ENCODE measurements at places on chromosomes 6 and 20.

DNA sequence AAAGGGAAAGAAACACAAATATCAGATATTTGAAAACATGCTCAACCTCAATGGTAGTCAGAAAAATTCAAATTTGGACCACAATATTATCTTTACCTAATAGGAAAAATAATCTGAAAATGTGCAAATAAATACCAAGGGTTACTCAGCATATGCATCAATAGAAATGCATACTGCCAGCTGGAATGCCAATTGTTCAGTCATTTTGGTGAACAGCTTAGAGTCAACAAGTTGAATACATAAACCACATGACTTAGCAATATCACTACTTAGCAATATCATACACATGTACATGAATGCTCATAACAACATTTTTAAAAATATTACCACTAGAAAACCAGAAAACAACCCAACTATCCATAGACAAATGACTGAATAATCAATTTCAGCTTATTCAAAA, 212.7 kb downstream of the PTPRK start:
- no peak for DNase-seq

GRCh38 chr6:4612636-4613171, 163.5 kb upstream of the CDYL start:
- DNase-seq: no peak

GRCh38 chr6:44800784-44801592, 413.5 kb downstream of the CDC5L start:
- no peak for DNase-seq

DNA sequence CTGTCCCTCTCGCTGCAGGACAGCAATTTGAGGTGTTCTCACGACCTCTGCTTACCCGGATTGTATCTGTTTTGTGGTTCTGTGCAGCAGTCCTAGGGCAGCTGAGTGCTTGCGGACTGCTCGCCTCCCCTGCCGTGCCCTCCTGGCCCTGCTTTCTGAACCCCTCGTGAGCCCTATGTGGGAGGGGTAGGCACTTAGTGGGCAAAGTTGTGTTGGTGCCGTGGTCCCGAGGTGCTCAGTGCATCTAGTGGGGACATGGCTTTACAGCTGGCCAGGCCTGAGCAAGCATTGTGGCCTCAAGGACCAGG, 5.2 kb downstream of the TMEM181 start:
- no peak for DNase-seq

DNA sequence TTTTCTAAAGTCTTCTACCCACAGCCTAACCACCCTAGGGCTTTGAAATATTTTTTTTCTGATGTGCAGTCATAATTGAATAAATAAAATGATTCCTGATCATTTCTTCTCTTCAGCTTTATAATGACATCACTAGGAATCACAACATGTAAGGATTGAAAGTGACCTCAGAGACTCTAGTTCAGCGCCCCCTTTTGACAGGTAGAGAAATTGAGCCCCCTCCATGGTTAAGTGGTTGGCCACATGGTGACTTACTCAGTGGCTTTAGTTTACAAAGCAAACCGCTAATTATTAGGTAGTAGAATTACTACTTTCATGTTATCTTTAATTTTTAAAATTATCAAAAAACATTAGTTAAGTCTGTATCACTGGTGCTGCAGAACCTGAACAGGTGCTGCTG, 13.3 kb upstream of the SLC2A12 start:
- peak; percentile 49 for DNase-seq

DNA sequence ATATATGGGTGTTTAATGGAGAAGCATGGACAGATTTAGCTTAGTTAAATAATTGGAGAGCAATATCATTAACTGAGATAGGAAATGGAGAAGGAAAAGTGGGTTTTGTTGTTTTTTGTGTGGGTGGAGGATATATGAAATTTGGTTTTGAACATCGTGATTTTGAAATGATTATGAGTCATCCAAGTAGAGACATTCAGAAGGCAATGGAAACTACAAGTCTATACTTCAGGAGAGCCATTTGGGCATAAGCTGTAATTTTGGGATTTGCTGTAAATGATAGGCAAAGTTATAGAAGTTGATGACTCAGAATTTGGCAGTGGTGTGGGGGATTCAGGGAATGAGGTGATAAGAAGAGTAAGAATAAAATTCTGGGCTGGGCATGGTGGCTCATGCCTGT, 27.4 kb upstream of the FAM135A start:
- peak; percentile 76 for DNase-seq

DNA sequence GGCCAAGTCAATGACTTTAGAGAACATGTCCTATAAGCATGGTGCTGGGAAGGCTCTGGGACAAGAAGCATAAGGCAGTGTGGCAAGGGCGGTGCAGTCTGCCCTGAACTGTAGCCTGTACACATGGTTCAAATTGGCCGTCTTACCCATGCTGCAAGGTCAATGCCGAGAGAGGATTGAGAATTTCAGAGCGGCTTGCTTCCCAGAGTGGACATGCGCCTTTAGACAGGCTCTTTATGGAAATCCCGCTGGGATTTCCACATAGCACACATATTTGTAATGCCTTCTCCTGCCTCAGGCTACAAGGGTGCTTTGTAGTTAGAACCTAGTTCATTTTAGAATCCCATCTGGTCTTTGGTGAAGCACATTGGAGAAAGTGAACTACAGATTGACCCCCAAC, 36.1 kb upstream of the CEP162 start:
- DNase-seq: peak; percentile 34

DNA sequence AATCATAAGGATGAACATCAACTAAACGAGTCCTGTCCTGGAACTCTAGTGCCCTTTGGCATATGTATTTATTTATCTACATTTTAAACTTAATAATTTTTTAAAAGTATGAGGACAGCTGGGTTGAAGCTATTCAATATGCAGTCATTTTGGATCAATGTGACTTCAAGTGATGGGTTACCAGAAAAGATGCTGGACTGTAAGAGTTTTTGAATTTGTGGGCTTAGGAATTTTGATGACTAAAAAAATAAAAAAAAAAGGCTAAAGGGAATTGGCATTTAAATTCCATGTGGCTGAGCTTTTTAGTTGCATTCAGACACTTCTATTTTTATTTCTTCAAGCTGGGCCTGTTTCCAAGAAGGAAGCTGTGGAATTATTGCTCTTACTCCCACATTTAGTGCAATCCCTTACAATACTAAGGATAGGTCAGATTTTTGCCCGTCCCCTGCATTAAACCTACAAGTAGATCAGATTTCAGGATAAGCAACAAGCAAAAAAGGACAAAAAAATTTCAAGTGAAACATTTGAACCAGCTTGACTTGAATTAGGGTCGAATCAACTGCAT, 704.2 kb upstream of the CITED2 start:
- DNase-seq: peak; percentile 71

DNA sequence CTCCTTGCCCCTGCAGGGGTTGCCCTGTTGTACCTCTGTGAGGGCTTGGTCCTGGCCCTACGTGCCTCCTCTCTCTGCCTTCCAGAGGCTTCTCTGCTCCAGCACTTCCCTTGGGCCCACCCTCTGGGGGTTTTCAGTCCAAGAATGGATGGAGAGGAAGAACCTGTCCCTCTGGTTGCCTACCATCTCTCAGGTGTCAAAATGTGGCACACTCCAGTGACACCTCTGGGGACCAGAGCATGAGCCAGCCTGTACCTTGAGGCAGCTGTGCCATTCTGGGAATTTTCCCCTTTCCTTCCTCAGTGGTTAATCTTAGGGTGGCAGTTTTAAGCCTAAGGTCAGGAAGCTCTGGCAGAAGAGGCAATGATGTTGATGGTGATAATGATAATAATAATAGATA, 115.2 kb upstream of the ARMC2 start:
- DNase-seq: no peak

DNA sequence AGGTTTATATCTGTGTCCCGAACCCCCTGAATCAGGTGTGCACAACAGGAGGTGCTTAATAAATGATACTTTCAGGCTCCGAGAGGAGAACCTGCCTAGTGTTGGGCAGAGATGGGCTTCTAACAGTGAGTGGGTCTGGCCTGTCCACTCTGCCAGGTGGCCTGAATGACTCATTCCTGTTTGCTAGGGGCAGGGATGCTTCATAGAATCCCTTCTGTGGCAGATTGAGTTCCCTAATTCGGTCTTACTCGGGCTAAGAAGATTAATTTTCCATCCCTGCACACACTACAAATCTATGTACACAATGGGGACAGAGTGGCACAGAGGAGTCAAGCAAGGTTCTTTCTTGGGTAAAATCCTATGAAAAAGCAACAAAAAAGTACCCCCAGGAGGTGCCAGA, 19.8 kb downstream of the SDC4 start:
- DNase-seq: no peak

DNA sequence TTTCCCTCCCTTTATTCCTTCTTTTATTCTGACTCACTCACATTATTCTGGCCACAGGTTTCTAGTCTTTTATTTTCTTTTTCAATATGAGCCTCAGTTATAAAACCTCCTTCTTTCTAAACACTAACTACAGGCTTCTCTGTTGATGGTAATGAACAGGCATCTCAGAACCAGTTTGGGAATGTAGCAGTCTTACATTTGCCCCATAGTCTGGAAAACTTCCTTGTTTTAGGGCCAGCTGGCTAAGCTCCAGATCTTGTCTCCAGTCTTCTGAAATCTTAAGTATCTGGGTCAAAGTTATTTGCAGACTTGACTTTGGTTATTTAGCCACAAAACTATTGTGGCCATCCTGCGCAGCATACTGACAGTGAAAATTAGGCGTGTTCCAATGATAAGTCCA, 97.0 kb upstream of the MAN1A1 start:
- peak; percentile 57 for DNase-seq

GRCh38 chr6:166758136-166758704, 131.2 kb upstream of the RPS6KA2 start:
- DNase-seq: no peak

DNA sequence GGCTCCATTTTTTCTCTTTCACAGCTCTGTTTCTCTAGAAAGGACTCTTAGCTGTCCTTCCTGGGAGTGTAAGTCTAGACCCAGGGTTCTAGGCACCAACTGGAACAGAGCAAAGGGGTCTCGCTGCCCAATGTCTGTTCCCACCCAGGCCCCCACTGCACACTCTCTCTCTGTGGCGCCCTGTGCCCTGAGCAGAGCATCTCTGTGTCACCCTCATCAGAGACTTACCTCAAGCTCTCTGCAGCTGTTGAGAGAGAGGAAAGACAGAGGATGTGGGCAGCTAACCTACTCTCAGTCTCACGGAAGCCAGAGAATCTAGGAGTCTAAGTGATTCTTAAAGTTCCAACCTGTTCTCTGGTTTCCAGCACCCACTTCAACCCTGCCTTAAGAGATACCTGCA, 9.5 kb downstream of the NCR2 start:
- no peak for DNase-seq

DNA sequence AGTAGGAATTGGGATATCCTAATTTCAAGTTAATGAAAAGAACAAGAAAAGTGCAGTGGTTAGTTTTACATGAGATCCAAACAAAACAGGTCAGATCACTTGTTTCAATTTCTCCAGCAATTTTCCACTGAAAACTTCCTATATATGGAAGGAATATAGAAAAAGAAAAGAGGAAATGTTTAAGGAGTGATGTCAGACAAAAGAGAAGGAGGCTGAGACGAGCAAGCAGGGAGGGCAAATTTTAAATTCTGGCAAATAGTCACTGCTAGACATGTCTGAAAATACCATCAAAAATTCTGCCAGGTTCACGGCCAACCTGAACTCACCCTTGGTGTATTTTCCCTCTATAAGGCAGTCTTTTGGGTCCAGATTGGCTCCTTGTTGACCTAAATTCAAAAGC, 9.5 kb upstream of the NUP153 start:
- no peak for DNase-seq

GRCh38 chr20:31835977-31836852, 9.2 kb downstream of the FOXS1 start:
- DNase-seq: peak; percentile 93

DNA sequence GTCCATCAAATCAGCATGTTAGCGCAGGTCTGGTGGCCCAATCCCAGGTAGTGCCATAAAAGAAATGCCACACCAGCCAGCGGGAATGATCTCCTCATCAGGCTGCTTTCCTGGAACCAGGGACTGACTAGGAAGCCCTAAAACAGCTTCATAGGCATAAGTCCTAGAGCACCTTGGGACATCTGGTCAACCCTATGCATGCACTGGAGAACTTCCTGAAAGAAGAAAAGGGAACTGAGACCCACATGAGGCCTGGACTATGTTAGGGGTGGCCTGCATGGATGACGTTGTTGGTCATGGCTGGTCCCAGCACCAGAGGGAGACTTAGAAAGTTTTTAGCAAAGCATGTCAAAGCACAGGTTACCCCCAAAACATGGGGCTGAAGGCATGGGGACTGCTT, 7.6 kb upstream of the KCNK16 start:
- DNase-seq: no peak

GRCh38 chr20:50017576-50018248, 34.9 kb downstream of the SNAI1 start:
- DNase-seq: no peak

GRCh38 chr6:116933485-116933884, 56.4 kb downstream of the RFX6 start:
- DNase-seq: no peak

DNA sequence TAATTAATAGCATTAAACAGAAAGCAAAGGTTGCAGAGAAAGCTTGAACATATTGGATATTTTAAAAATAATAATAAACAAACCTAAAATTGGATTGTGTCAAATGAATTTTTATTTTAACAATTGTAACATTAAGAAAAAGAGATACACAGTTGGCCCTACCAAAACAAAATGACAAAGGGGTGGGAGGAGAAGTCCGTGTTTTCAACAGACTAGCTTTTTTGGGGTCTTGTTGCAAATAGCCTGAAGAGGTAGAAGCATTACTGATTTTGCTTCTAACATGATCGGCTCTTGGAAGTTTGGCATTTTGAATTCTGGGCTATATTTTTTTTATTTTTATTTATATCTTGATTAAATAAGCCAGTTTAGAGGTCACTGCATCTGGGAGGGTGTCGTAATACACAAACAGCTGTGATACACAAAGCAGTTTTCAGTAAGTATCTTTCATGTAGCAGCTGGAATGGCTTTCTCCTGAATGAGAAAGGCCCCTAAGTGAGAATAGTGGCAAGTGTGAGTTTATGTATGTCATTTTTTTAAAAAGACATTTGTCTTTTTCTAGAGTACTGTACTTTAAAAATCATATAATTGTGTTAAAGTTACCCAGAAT, 85.5 kb upstream of the ZNF217 start:
- no peak for DNase-seq

DNA sequence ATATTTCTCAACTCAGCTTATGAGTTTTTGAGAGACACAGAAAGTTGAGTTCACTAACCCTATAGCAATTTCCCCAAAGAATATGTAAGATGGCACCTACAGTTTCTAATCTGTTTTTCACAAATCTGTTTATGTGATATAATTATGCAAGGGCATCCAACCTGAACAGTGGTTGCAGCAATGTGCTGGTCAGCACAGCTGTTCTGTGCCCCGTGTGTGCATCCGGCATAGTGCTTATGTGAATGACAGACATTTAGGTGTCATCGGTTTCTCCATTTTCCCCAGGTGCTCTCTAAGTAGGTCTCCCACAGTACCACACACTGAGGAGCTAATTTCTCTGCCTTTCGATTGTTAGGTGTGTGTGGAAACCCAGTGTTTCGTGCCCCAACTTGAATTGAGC, 7.7 kb upstream of the BACH2 start:
- no peak for DNase-seq

All from MCF 10A (cell line).